ENCODE measurements at places on chromosomes 2 and 18.

DNA sequence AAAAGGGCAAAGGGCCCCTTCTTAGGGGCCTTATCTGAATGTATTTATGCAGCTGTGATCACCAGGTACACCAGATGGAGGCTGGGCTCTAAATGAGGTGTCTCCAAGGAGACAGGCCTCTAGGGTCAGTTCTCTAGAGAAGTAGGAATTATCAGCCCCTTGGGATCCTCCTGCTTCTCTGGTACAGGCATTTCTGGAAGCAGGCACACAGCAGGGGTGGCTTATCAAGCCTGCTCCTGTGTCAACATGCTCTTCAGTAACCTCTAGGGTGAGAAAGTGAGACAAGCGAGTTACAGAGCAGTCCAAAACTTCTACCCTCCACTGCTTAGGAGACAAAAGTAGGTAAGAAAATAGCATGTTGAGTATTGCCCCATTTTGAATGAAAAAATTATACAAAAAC is 13.8 kb downstream of the TPGS2 start:
- no peak for DNase-seq

DNA sequence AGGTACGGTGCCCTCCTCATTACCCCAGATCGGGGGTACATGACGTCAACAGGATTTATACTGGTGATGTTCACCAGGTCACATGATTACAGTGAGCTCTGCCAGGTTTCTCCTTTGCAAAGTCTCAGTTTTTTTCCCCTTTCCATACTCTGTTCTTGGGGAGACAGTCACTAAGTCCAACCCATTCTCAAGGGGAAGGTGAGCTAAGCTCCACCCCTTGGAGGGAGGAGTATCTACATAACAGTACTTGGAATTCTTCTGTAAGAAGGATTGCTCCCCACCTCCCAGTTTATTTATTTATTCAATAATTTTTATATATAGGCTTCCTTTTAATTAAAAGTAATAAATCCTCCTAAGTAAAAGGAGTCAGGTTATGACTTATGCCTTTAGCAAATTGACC is 34.1 kb upstream of the SOS1 start:
- DNase-seq = no peak

- DNase-seq = peak; percentile 83
Observed at GRCh38 chr2:38709567-38710194, 41.5 kb downstream of the SRSF7 start.

DNA sequence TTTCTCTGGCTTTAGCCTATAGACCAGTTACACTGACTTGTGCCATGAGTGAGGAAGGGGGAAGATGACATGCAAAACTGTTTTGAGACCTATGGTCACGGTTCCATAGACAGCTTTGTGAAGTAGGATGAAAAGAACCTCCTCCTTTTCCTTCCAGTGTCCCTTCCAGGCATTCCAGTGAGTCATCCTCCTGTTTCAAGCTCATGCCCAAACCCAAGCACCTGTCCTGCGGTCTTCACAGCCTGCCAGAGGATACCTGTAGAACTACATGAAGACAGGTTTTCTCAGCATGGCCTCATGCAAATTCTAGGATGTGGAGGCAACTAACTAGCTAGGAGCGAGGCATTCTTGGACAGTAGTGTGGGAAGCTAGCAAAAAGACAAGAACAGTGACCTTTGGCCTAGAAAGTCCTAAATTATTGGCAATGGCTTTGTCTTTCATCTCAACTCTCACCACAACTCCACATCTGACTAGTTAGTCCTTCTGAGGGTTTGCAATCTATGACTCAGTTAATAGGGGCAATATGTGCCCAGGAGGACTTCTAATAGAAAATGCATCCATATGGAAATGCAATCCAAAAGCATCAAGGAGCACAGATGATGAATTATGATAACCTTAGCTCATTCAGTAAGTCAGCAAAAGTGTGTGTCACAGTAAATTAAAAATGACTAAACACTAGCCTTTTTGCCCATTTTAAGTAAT is 154.7 kb downstream of the RBM43 start:
- DNase-seq = no peak

DNA sequence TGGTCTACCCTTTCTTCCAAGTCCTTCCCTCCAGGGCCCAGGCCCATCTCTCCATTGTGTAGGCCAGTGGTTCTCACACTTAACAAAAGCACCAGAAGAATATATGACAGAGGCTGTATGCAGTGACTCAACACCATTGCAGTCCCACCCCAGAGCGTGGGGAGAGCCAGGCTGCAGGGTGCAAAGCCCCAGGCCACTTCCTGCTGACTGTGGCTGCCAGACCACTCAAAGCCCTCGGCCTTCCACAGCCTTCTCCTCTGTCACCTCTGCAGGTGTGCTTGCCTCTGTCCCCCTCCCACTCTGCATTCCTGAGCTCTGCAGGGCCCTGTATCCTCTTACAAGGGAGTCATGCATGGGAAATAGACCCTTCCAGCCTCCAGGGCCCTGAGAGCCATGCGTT is 40.4 kb upstream of the ARHGEF4 start:
- DNase-seq = no peak

GRCh38 chr2:11390399-11390658 is 45.9 kb upstream of the ROCK2 start:
- no peak for DNase-seq

DNA sequence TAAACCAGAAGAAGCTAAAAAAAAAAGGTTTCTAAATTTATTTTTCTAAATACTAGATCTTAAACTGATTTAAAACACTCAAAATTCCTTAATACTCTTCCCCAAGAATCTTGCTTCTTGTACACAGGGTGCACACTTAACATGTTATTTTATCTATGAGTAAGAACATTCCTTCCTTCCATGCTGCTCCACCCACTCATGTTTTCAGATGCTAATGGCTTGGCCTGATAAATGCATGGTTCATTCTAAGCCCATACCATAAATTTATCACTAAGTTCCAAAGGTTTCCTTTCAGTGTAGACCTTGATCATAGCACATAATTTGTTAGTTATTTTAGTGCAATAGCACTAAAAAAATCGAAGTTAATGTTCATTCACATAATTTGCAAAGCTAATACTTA is 8.1 kb downstream of the FBXO48 start:
- DNase-seq = no peak

- no peak for DNase-seq
Observed at GRCh38 chr18:24677011-24677410, 216.6 kb downstream of the HRH4 start.

DNA sequence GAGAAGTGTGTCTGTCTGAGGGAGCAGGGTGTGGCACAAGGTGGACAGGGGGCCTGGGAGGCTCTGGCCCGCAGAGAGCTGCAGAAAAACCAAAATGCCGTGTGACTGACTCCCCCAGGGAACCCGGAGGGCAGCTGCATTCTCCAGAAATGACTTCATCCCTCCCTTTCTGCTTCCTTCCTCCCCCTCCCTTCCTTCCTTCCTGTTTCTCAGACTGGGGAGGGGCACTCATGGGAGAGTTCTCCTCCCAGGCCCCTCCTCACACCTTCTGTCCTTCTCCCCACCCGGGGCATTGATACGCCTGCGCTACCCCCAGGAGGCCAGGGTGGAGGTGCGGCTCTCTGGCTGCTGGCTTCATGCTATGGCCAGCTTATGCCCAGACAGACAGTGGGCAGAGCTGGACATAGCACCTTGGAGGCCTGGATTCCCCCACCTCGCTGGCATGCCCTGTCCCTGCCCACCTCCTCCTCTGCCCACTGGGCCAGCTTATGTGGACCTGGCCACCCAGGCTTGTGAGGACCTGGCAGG is 8.2 kb upstream of the GPR17 start:
- peak; percentile 42 for DNase-seq

DNA sequence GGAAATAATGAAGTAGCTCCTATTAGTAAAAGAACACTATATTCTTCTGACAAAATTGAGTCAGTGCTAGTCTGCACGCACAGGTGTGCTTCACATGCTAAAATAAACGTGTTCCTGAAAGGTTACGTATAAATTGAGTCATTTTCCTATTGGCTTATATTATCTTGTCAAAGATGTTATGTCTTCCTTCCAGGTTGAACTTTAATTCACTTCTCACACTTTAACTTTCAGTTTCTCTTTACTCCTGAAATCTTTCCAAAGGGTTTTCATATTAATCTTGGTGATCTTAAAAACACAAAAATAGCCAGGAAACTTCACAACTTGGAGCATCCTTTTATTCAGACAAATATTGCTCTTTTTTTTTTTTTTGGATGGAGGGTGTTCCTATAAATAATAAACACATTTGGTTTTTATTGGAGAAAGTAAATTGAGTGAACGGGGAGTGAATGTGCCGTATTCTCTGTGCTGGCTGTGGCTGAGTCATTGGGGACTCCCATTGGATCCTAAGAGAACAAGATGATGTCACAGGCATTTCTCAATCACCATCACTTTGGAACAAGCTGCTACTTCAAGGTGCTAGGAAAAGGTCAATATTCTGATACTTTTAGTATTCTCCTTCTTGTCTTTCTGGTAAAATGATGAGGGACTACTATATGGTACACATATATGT is 150.2 kb upstream of the SPATS2L start:
- no peak for DNase-seq

DNA sequence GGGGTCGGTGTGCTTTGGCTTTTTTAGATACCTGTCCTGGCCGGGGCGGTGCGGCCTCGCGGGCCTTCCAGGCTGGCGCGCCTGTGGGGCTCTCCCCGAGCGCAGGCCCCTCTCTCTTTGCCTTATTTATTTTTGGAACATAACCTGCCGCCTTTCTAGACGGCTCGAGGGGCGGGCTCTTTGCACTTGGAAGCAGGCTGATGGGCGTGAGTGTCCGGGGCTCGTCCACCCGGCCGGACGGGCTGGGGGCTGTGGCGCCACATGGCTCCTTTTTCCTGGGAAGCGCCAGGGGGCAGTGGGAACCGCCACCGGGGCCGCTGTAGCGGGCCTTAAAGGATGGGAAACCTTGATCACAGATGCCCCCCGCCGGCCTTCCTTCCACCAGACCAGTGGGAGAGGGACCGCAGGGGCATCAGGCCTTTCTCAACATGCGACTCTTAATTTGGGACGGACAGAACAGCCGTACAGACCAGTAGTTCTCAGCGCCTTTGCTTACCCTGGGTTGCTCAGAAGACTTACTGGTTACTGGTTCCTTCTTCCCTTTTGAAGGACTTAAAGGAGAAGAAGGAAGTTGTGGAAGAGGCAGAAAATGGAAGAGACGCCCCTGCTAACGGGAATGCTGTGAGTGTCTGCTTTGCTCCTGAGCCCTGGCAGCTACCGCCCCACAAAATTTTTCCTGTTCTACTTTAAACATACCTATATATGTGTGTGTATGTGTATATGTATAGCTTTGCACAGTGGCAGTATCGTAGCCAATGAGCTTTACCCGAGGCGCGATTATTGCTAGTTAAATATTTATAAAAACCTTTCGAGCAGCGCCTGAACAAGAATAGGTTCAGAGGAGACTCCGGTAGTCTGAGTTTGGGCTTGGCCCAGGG is 2.7 kb downstream of the PTMA start:
- DNase-seq = no peak

DNA sequence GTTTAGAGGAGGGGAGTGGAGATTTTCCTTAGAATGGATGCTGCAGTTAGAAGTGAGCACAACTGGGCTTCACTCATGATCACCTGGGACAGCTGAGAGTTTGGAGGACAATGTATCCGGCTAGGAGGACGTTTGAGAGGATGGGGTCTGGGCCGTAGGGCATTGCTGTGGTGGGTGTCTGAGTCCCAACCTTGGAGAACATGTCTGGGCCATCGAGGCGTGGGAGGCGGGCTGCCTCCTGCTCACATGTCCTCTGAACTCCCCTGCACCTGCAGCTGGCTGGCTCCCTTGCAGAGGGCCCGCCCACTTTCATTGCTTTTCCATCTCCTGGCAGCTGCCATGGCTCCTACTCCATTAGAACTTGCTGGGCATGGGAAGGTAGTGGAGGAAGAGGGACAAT is 203.0 kb upstream of the PXDN start:
- no peak for DNase-seq

DNA sequence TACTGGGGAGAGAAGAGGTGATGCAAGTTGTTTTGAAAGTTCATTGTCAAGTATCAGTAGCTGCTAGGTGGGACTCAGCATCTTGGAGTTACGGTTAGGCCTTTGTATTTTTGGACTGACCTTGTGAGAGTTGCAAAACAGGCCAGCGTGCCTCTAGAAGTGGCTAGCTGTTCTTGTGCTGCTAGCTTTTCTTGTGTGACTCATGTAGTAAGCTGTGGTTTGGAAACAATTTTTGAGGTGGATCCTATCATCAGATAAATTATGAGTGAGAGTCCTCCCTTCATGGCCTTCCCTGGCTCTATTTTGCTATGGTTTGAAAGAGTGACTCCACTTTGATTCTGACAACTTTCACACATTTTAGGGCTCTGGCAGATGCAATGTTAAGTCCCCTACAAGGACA is 409.2 kb upstream of the HS6ST1 start:
- no peak for DNase-seq

- DNase-seq = no peak
Observed at GRCh38 chr18:21056545-21056944, 55.1 kb downstream of the ROCK1 start.
